ENCODE measurements at places on chromosomes 4 and X.
A peak's percentile ranks its signal among the peaks of the same experiment; 100 is the strongest.

DNA sequence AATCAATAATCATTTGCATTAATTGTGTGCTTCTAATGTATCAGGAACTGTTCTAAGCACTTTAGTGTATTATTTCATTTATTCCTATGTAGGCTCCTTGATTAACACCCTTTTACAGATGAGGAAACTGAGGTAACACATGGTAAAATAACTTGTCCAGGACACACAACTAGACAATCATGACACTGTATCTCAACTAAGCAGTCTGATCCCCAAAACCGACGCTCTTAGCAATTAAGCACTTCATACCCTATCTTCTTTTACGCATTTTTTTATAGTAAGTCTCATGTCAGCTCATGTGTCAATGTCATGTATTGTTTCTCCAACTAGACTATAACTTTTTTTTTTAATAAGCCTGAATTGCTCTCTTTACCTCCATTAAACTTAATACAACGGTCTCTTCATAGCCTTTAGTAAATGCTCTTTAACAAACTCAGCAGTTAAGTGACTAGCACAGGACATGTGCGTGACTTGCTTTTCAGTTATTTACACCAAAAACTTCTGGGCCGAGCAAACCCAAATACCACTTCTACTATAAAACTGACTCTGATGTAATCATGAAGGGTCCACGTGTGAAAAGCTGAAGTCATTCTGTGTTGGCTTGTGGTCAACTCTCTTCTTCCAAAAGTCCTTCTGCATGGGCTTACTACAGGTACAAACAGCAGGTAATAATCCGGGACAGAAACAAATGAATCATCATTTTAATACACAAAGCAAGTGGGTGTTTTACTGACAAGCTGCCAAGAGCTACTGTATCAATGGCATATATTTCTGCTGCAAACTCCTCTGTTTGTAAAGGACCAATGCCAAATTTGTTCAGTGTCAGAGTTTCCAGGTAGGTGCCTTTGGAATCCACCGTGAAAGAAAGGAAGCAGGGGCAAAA, 7.9 kb upstream of the AMBN start:
- no peak for DNase-seq

GRCh38 chrX:19639813-19640462, 124.6 kb upstream of the MAP3K15 start:
- DNase-seq: no peak

GRCh38 chr4:169015186-169015623, 5.2 kb upstream of the CBR4 start:
- DNase-seq: no peak

- no peak for DNase-seq
These were observed 135.0 kb upstream of the SMIM10 start for GRCh38 chrX:134855751-134856150.

DNA sequence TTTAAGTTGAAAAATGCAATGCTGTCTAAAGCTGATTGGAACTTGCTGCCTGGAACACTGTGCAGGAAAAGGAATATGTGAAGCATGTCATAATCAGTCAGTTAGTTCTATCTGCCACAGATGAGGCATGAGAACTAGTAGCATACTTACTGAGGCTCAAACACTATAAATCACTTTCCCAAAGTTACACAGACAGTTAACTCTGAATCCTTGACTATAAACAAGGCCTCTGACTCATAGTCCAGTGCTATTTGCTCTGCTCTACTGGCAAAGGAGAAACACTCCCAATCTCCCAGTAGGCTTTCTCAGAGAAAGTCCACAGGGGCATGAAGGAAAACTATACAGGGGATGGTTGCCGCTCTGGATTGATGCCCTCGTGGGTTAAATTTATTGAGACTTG, 2078.4 kb upstream of the TENM3 start:
- no peak for DNase-seq

- peak; percentile 18 for DNase-seq
These were observed 36.6 kb downstream of the PITX2 start for GRCh38 chr4:110586131-110586850.

- peak; percentile 76 for DNase-seq
These were observed 128.5 kb downstream of the PRSS12 start for GRCh38 chr4:118224243-118224829.

GRCh38 chrX:120358737-120359456, 3.0 kb upstream of the ATP1B4 start:
- no peak for DNase-seq

GRCh38 chr4:25904748-25905082, 9.3 kb upstream of the SMIM20 start:
- DNase-seq: no peak

DNA sequence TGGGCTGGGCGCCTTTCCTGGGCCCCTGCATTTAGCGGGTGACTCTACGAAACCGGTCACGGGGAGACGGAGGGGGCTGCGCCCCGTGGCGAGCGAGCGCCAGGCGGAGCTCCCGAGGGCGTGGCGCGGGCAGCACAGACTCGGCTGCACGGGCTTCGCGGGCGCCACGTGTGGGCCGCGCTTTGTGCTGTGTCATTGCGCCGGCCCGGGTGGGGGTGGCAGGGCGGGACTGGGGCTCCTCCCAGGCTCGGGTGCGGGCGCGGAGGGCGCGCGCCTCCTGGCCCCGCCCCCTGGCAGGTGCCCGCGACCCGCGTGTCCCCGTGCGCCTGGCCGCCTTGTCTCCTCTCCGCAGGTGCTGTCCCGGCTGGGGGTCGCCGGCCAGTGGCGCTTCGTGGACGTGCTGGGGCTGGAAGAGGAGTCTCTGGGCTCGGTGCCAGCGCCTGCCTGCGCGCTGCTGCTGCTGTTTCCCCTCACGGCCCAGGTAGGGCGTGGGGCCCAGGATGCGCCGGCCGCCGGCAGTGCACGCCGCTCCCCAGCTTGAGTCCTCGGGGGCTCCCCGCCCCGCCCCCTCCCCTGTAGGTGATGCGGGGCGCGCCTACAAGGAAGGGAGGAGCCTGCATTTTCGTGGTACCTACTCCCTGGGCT, 651 bp downstream of the UCHL1 start:
- DNase-seq: peak; percentile 53

DNA sequence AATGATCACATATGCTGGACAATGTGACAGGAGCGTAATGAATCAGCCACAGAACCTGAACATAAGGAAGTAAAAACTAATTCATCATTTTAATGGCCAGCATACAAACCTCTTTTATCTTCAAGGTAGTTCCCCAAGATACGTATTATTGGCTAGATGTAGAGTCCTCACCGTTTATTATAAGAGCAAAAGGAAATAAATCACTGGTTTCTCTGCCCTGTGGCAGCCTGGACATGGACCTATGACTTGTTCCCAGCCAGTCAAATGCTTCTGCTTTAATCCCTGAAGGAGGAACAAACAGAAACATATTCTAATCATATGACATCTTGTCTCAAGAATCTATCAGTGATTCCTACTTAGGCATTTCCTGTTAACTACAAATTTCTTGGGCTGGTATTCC, 86.8 kb upstream of the FAM241A start:
- no peak for DNase-seq

DNA sequence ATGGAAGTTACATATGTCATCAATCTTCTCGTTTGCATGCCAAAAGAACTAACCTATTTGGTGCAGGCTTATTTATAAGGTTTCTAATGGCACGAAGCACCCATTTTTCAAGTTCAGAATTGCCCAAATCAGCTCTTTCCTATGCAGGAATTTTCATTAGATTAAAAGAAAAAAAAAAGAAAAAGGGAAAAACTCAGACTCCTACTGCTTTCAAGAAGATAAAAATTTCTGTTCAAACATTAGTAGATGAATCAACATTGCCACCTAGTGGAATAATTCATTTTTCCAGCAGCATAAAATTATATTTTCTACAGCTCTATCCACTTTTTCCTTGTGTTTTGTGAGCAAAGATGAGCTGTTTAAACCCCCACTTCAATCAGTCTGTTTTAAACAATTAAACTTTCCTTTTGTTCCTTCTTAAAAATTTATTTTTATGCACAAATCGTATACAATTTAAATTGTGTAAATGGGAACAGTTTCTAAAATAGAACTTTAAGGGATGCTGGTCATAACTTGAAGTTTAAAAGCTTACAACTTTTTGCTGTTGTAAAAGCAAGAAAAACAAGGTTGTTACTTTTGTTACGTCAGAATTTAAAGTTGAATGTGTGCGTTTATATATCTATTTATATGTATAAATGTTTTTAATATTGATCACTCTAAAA, 309.9 kb downstream of the ARAP2 start:
- DNase-seq: peak; percentile 68

- no peak for DNase-seq
These were observed 101.8 kb downstream of the SH3KBP1 start for GRCh38 chrX:19785647-19786046.

- no peak for DNase-seq
These were observed 407.7 kb downstream of the SPRY1 start for GRCh38 chr4:123804196-123804721.

DNA sequence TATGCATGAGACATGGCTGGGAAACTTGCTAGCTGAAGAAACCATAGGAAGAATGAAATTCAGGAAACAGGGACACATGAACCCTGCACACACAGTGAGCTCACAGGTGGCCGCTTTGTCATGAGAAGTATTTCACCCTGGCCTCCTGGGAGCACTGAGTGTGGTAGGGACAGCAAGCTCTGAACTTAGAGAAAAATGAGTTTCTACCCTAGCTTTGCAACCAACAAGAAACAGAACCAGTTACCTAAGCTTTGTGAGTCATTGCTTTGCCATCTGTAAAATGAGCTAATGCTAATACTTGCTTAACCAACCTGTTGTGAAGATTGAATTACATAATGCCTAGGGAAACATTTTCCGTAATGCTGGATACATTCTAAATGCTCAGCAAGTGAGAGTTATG, 206.6 kb upstream of the HS3ST1 start:
- DNase-seq: no peak

GRCh38 chr4:99234331-99235010, 15.4 kb upstream of the ADH6 start:
- DNase-seq: no peak

DNA sequence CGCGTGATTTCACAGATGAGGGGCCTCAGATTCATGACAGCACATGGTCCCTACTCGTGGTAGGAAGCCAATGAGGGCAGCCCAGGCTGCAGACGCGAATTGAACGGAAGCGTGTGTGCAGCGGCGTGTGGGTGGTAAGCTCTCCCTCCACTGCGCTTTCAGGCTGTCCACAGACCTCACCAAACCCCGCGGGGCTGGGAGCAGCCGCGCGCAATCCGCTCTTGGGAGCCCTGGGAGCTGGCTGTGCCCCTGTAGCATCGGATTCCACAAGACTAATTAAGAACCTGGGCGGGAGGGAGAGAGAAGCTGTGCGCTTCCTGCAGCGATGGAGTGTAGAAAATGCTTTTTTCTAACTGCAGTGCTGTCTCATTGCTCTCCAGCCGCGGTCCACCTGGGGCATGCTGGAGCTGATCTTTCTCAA, 134.9 kb downstream of the STOX2 start:
- no peak for DNase-seq

DNA sequence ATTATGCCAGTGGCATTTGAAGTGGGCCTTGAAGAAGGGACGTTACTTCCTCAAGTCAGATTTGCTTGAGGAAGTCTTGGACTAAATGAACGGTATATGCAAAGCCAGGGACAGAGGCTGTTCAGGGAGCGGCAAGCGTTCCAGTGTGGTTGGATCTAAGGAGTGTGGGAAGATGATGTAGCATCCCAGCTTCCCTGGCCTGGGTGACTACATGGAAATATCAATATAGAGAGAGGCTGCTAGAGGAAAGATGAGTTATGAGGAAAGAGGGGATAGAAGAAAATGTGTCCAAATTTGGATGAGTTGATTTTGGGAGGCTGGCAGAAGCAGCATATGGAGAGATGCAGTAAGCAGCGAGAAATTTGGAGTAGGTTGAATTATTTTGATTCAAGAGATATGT, 432.5 kb upstream of the TENM3 start:
- no peak for DNase-seq

DNA sequence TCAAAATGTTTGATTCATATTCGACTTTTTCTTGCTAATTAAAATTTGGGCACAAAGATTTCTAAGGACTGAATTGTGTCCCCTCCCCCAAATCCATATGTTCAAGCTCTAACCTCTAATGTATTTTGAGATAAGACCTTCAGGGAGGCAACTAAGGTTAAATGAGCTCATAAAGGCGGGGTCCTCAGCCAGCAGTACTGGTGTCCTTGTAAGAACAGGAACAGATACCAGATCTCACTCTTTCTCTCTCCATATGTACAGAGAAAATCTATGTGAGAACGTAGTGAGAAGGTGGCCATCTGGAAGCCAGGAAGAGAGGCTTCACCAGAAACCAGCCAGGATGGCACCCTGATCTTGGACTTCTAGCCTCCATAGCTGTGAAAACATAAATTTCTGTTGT, 116.9 kb downstream of the VEGFC start:
- no peak for DNase-seq

- no peak for DNase-seq
These were observed 336.2 kb downstream of the ZNF674 start for GRCh38 chrX:46209037-46209436.

- no peak for DNase-seq
These were observed 138.8 kb downstream of the MTNR1A start for GRCh38 chr4:186416451-186417060.

- DNase-seq: no peak
These were observed 157.4 kb downstream of the SPRY1 start for GRCh38 chr4:123553733-123554637.

GRCh38 chrX:102593367-102593766, 5.9 kb upstream of the ARMCX5 start:
- no peak for DNase-seq

- no peak for DNase-seq
These were observed 105.8 kb downstream of the FAT4 start for GRCh38 chr4:125420526-125420925.

DNA sequence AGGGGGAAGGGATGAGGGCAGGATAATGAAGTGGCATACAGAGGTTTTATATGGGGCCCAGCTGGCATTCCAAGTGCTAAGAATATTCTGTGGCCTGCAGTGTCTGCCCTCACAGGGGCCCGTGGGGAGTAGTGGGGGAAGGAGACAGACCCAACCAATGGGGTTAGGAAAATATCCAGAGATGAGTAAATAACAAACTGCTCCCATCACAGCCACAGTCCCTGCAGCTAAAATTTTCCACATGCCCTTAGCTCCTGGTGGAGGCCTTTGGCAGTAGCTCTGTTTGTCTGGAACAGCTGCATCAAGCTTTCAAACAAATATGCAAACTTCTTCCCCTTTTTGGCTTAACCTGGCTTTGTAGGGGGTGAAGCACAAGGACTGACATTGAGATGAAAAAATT, 3.1 kb downstream of the SRPX2 start:
- no peak for DNase-seq

DNA sequence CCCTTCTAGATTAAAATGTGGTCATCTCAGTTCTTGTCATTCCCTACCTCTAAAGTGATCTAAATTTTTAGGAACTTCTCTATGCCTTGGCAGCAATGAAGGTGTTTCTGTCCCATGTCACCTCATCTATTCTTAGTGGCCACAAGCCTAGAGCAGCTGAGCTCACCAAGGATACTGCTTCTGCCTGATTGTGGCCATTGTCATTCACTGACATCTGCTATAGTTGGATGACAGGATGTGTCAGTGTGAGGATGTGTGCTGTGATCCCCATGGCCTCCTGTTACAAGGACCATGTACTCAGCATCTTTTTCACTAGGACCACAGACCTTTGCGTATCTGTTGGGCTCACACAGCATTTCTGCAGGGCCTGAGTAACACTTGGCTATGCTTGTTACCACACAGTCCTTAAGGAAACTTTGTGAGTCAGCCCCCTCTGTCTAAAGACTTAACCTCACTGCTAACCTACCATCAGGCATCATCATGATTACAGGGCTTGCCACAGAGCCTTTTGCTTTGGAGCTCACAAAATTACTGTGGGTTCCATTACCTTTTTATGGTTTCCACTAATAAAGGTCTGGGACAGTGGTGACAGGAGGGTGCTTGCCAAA, 421.0 kb downstream of the ADAM29 start:
- no peak for DNase-seq

Measured in KBM-7 (cell line).